ENCODE measurements at places on chromosomes 11 and 22.

DNA sequence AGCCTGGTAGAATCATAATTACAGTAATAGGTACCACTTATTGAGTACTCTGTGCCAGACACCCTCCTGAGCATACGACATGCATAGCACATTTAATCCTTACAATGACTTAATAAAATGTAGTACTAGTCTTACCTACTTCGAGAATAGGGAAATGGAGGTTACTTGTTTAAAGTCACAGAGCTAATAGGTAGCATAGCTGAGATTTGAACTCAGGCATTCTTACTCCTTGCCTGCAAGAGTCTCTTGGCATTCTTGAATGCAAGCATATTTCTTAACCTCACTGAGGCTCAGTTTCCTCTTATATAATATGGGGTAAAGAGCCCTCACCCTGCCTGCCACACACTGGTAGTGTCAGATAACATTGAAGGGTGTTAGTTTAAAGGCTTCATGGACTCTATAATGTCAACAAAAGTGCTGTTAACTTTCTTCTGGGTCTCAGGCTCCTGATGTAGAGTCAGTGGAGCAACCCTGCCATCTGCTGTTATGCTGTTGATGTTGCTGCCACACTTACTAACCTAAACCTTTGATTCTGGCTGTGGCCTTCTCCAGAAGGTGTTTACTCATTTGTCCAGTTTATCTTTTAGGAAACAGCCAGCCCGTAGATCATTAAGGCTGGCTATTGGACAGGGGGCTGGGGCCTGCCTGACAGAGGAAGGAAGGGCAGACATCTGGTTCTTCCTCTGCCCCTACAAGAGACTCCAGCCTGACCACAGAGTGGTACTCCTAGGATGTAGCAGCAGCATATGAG lies 18.9 kb downstream of the LIMK2 start:
- DNase-seq, result peak; percentile 97

DNA sequence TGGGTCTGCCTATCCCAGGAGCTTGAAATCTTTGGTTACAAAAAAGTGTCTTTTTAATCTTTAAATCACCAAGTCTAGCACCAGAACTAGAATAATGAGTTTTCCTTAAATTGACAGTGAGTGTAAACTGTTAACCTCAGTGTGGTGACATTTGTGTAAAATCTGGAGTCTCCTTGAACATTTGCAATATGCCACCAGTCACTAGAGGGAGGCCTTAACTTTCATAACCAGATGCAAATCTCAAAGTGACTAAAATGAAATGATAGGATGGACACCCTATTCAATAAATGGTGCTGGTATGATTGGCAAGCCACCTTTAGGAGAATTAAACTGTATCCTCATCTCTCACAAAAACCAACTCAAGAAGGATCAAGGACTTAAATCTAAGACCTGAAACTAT lies 8.3 kb upstream of the SCGB1D2 start:
- DNase-seq, result peak; percentile 32

GRCh38 chr22:25406510-25407210 lies 157.8 kb upstream of the GRK3 start:
- DNase-seq, result no peak

DNA sequence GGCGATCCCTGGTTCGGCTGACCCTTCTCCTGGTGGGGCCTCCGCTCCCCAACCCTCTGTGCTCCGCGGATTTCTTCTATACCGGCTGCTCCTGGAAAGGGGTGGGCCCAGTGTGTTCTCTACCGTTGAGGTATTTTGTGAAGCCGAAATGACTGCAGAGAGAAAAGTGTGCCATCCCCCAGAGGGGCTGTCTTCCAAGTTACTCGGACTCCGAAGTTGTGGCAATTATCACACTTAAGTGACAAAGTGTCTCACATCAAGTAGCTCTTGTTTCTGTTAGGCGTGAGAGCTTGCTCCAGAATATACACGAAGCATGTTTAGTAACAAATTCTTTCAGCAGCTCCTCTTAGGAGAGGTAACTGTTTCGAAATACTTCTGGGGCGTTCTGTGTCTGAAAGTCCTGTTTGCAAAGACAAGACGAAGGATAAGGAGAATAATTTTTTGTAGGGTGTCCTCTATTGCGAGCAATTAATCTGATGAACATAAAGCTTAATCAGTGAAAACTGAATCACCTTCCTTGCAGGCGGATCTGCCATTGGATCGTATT lies 434 bp downstream of the XPNPEP3 start:
- no peak for DNase-seq

DNA sequence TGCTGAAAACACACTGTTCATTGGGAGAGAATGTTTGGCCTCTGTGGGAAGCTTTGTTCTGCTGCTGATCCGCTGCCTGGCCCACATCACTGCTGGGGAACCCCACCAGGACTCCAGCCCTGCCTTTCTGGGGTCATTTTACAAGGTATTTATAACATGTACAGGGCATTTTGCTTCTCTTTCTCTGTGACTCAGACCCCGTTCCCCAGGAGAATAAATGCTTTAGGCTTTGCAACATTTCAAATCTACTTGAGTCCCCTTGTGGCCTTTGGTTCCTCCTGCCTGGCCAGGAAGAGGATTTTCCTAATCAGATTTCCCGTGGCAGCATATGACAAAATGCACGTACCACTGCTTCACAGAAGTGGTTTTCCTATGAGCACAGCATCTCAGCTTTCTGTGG lies 43.0 kb downstream of the BTG4 start:
- DNase-seq, result no peak

DNA sequence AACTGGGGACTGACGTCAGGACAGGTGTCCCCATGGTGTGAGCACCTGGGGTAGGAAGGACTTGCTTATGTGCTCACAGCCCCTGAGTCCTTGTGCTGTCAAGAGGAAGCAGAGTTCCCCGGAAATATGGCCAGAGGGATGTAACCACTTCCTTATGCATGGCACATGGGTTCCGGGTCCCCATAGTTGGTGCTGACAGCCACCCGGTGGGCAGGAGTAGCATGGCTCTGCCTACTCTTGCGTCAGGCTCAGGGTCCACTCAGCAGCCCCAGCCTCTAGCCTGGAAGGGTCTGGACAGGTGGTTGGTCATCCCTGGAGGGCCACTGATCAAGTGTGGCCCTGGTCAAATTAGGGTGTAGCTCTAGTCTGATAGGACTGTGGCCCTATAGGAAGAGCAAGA lies 42.8 kb upstream of the CCND1 start:
- DNase-seq, result peak; percentile 21

- no peak for DNase-seq
Measured at GRCh38 chr22:30519842-30520425, 14.4 kb upstream of the SEC14L4 start.

GRCh38 chr11:9762531-9762930 lies 98.7 kb downstream of the SWAP70 start:
- no peak for DNase-seq

DNA sequence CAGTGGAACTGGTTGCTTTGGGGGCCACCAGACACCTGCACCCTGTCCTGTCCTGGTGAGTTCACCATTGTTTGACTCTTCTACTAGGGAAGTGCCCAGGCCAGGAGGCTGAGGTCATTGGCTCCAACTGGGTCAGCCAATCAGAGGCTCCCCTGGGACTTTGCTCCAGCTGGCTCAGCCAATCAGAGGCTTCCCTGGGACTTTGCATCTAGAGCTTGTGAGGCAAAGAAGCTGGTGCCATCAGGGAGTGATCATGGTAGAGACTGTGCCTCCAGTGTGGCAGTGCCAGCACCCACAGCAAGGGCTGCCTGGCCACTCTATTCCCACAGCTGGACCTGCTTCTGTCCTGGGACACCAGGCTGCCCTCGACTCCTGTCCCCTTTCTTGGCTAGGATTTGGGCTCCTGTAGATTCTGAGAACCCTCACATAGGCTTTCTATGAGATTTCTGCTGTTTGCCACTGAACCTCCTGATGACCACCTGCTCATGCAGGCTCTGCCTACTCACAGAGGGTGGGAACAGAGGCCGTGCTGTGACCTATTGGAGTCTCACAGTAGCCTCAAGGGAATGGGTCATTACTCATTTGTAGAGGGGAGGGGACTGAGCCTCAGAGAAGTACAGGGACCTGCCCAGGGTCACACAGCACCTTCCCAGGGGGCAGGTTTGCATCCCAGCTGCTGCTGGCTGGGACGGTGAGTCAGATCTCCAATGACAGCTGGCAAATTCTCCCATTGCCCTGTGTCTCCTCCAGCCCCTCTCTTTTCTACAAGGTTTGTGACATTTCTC lies 59.2 kb upstream of the SHISAL1 start:
- DNase-seq, result no peak

DNA sequence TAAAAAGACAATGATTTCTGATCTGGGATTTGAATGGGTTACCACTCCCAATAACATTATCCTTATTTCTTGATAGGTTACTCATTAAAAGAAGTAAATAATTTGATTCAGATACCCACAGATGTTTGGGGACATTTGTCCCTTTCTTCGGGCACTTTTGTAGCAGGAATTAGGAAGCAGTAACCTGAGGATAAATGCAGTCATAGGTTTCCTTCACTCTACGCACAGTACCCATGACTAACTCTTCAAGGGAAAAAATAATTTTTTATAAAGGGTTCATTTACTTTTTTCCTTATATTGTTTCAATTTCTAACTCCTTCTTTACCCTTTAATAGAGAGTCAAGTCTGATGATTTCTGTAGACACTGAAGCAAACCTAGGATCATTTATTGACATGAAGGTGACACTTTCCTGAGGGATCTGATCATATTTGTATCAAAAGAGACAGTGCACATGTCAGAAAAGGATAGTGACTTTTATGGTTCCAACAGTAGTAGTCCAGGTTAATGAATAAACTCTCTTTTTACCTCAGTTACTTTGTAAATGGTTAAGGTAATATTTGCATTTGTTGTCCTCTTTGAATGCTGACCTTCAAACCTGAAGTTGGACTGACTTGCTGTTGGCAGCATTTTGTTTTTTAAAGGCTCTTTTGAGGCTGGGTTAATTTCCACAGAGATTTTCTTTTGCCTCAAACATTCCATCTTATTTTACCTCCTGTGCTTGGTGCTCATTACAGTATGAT lies 1072.0 kb downstream of the LRRC4C start:
- DNase-seq, result no peak

DNA sequence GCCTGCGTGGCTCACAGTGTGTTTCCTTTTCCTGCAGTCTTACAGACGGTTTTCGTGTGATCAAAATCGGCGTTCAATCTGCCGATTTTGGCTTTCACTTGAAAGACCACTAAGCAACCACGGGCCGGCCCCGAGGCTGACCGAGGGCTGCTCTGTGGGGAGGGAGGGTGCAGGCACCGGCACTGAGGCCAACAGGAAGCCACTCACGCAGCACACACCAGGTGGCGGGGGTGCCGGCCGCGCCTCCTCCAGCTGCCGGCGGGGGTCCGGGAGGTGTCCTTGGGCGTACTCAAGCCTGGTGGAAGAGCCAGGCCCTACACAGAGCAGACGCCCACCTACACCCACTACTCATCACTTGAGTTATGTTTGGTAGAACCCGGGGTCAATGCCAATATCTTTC lies 14.3 kb downstream of the TOLLIP start:
- no peak for DNase-seq

- no peak for DNase-seq
Measured at GRCh38 chr11:119668676-119669075, 60.3 kb downstream of the NECTIN1 start.

DNA sequence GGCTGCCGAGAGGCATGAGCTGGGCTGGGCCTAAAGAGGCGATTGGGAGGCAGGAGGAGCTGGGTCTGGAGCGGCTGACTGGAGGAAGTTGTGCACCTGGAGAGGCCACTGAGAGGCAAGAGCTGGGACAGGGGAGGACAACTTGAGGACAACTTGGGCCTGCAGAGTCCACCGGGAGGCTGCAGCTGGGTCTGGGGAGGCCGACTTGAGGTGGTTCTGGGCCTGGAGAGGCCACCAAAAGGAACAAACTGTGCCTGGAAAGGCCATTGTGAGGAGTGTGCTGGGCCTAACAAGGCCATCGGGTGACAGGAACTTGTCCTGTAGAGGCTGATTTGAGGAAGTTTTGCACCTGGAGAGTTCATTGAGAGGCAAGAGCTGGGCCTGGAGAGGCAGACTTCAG lies 41.5 kb downstream of the OR4C45 start:
- no peak for DNase-seq

DNA sequence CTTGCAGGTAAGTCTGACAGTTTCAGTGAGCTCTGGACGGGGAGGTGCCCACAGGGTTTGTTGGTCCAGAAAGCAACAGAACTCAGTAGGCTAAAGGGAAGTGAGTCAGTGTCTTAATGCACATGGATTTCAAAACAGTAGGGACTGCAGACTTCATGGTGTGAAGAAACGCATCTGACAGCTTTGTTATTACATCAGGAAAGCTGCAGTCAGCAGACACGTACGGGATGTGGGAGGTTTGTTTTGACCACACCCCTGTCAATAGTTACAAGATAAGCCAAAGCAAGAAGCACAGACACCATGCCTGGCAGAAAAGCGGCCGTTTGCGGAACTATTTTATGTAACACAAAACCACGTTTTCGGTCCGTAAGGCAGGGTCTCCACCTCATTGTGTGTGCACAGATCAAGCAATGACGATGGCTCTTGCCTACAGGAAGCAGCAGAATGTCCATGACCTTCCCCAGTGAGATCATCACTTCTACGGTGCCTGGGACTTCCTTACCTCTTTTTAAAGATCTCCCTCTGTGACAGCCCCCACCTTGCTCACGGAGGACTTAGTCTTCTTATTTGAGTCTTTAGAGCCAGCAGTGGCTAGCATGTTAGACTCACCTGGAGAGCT lies 58.2 kb upstream of the FTH1 start:
- DNase-seq, result peak; percentile 100

DNA sequence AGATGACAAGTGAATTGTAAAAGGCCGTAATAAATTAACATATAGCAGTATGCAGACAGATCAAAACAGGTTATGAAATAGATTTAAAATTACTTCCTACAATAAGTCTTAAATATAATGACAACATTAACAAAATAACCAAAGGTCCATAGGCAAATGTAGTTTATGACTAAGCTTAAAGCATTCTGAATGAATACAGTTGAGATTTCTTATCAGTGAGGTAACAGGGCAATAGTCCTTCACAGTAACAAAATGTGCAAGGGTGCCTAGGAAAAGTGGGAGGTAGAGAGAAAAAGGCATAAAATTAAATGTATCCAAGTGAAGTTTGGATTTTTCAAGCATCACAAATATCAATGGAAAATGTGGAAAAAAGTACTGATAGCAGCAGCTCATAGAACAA lies 20.9 kb upstream of the P4HA3 start:
- DNase-seq, result no peak

- no peak for DNase-seq
Measured at GRCh38 chr11:2522631-2523255, 77.9 kb downstream of the KCNQ1 start.

- no peak for DNase-seq
Measured at GRCh38 chr22:47175151-47176025, 412.9 kb downstream of the TBC1D22A start.

- no peak for DNase-seq
Measured at GRCh38 chr11:36499315-36499714, 10.8 kb downstream of the TRAF6 start.
